Activated CD4-positive, alpha-beta memory T cell treated with anti-CD3 and anti-CD28 coated beads, Interleukin-2, amount 10 ng/mL, durations not matched to agents 7 days and 5 days (primary cell): ENCODE measurements at places on chromosomes 2 and 18.

DNA sequence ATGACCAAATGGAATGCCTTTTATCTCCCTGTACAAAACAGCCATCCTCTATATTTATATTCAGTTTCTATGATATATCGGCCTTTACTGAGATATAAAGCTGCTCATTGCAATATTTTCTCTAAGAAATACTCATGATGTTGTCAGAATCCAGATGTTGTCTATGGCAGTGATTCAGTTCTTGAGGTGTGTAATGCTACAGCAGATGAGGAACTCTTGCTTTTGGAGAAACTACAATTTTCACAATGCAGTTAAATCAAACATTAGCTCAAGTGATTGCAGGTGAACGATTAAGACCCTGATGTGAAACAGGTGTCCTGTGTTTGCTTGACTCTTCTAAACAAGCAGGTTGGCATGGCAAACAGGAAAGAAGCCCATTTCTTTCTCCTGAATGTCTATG lies 256.2 kb upstream of the CDH20 start:
- DNase-seq: no peak

GRCh38 chr2:232501331-232501771 lies 13.7 kb upstream of the ECEL1 start:
- DNase-seq: no peak

GRCh38 chr2:120423167-120423943 lies 77.4 kb downstream of the INHBB start:
- DNase-seq: peak; percentile 13

DNA sequence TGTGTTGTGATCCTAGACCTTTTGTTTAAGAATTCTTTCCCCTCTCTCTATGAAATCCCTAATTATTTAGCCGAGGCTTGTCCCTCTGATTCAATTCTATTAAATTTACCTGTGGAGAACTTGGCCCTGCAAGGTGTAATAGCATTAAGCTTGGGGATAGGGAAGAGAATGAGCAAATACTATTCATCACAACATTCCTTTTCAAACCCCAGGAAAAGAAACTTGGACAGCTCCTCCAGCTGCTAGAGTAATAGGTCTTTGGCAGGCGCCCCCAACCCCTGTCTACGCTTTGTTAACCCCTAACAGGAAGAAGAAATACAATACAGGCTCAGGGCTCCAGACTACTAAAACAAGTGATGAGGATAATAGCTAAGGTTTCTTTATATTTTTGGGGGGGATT lies 957.0 kb downstream of the CPS1 start:
- no peak for DNase-seq

GRCh38 chr2:143034292-143035074 lies 94.7 kb upstream of the ARHGAP15 start:
- DNase-seq: peak; percentile 63

DNA sequence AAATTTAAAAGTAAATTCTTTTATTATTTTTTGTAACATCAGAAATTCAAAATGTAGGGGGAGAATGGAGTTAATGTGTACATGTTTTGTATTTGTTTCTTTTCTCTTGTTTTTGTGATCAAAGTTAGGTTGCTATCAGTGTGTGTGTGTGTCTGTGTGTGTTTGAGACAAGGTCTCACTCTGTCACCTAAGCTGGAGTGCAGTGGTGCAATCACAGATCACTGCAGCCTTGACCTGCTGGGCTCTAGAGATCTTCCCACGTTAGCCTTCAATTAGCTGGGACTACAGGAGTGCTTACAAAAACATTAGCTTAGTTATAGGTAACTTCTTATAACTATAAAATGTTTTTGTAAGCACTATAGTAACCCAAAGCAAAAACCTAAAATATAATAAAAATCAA lies 50.7 kb downstream of the GDF7 start:
- no peak for DNase-seq

GRCh38 chr2:206083602-206084438 lies 2.2 kb downstream of the INO80D start:
- peak; percentile 39 for DNase-seq

- DNase-seq: no peak
Observed at GRCh38 chr2:118677546-118677945, 169.9 kb downstream of the EN1 start.

GRCh38 chr2:217911283-217912097 lies 91.3 kb downstream of the TNS1 start:
- no peak for DNase-seq

DNA sequence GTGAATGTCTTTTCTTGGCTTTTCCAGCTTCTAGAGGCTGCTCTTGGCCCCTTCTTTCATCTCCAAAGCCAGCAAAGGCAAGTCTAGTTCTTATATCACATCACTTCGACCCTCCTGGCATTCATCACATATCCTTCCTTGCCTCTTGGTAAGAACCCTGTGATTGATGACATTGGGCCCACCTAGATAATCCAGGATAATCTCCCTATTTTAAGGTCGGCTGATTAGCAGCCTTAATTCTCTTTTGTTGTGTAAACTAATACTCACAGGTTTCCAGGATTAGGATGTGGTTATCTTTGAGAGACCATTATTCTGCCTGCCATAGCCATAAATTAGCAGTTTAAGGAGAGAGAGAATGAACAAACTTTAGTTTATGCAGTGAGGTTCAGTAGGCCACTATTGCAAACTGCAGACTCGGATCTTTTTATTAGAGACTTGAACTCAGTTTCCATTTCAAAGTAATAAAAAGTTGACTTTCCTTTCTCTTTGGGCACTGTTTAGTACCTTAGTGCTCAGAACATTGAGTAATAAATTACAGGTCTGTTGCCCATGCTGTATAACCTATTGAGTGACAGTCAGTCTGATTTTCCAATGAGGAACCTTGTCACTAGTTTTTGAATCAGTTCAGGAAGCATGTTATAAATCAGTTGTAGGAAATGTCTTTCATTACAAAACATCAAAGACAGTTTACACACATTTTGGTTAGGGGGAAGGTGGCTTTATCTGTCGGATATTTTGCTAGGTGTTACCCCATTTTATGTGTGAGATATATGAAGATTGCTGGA lies 4.5 kb downstream of the NDUFV2 start:
- DNase-seq: no peak

- DNase-seq: no peak
Observed at GRCh38 chr2:23602116-23602515, 217.1 kb downstream of the KLHL29 start.

DNA sequence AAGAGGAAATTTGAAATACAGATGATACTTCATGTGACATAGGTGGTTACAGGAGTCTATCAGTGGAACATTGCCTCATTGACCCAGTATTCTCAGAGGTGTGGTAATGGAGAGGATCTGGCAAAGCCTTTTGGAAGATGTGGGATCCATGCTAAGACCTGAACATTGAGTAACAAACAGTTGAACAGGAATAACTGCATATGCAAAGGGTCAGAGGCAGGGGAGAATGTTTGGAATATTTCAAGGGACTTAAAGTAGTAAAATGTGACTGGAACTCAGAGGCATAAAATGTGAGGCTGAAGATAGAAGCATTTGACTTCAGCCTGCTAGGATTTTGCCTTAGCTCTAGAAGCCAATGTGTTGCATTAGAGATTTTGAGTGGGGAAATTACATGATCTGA lies 300.2 kb upstream of the ETAA1 start:
- DNase-seq: no peak

- no peak for DNase-seq
Observed at GRCh38 chr2:8672940-8673339, 8.9 kb upstream of the ID2 start.

GRCh38 chr2:121804340-121804739 lies 48.9 kb downstream of the TSN start:
- no peak for DNase-seq

GRCh38 chr2:108315444-108315934 lies 26.8 kb downstream of the SULT1C2 start:
- DNase-seq: no peak

- no peak for DNase-seq
Observed at GRCh38 chr2:176514805-176515500, 245.7 kb downstream of the MTX2 start.

GRCh38 chr18:11002796-11003195 lies 146.6 kb downstream of the PIEZO2 start:
- DNase-seq: no peak

GRCh38 chr2:197828464-197829135 lies 24.2 kb downstream of the PLCL1 start:
- no peak for DNase-seq

GRCh38 chr2:240986787-240987411 lies 11.5 kb upstream of the SNED1 start:
- DNase-seq: no peak

- DNase-seq: no peak
Observed at GRCh38 chr2:18477293-18477692, 83.2 kb downstream of the RDH14 start.

- DNase-seq: no peak
Observed at GRCh38 chr2:2012505-2012904, 268.2 kb upstream of the PXDN start.

GRCh38 chr2:11922294-11922693 lies 175.9 kb downstream of the LPIN1 start:
- no peak for DNase-seq

- DNase-seq: no peak
Observed at GRCh38 chr2:111946294-111947114, 48.1 kb downstream of the MERTK start.

DNA sequence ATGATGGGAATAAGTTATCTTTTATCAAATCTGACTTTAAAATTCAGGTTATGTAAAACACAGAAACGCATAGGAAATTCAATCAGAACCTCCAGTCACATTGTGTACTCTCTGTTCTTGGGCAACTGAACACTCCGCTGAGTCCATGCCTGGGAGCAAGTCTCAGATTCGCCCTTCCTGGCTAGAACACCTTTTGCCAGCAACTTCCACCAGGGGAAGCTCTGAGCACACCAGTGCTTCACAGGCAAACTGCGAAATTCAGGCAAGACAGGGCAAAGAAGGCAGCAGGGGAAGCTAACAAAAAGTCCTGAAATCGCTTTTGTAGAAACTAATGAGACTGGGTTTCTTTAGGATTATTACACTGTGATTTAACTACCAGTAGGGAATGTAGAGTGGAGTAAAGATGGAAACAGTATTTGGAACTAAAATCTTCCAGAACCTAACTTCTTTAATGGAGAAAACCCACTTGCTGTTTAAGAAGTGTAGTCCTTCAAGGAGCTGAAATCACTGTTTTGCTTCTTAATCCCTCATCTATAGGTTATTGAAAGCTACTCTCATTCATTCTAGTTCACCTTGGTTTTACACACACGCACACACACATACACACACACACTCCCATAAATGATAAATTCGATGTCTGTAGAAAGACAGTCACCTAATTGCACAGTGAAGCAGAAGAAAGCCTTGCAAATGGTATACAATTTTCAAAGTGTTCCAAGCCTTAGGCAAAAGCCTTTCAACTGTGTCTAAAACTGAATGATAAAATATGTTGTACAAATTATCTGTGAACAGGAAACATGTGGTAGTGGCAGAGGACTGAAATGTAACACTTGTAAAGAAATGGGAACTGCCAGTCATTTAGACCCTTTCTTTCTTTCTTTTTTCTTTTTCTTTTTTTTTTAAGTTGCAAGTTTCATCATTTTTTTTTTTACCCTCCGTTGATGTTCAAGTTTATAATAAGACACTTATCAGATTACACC lies 214.5 kb downstream of the TMEM182 start:
- no peak for DNase-seq

- DNase-seq: no peak
Observed at GRCh38 chr2:240964704-240965295, 33.6 kb upstream of the SNED1 start.

DNA sequence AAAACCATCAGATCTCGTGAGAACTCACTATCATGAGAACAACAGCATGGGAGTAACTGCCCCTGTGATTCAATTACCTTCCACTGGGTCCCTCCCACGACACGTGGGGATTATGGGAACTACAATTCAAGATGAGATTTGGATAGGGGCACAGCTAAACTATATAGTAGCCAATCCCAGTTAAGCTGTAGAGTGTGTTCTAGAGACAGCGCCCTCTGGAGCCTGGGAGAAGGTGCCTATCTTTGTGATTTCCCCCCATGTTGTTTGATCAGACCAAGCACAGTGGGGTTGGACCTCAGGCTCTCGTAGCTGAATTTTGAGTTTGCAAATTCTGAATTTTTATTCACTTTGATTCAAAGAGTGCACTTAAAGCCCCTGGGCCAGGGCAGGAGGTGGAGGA lies 108.2 kb upstream of the TWIST2 start:
- no peak for DNase-seq

DNA sequence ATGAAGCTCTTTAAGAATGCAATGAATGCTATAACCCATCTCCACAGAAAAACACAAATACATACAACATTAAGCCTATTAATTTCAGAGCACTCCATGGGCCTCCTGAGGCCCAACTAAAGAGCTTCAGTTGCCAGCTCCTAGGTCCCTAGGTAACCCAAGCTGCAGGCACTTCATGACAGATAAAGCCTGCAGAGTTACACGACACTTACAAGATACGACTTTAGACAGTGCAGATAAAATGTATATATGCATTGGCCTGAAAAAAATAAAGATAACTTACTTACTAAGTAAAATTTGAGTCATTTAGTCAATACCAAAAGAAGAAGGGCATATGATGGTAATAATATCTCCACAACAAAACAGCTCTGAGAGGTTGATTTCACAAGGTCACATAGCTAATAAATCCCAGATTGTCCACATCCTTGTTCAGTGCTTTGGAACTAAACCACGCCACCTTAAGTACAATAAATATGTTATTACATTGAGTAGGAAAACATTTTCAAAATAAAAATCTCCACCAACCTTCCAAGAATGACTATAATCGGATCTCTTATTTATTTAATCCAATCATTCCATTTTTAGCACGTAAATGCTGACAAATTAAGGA lies 3.4 kb downstream of the MAP4K3 start:
- DNase-seq: no peak

DNA sequence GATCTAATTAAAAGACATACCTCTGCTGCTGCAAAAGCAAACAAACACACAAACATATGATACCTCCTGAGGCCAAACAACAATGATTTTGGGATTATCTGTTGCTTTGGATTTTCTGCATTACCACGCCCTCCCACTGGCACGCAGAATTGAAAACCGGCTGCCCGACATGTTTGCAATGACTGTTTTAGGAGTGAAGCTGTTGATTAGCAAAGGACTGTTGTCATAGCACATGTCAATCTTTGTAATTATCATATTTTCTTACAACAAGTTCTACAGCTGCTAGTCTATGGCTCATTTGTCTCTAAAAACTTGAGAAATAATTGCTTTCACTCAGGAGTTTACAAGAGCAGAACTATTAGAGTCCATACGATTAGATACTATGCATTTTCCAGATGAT lies 94.4 kb upstream of the MEIS1 start:
- no peak for DNase-seq

- DNase-seq: no peak
Observed at GRCh38 chr2:187500585-187501359, 52.7 kb upstream of the CALCRL start.

- no peak for DNase-seq
Observed at GRCh38 chr2:207749873-207750272, 19.8 kb downstream of the FZD5 start.

- no peak for DNase-seq
Observed at GRCh38 chr2:15115776-15116175, 445.4 kb downstream of the NBAS start.

DNA sequence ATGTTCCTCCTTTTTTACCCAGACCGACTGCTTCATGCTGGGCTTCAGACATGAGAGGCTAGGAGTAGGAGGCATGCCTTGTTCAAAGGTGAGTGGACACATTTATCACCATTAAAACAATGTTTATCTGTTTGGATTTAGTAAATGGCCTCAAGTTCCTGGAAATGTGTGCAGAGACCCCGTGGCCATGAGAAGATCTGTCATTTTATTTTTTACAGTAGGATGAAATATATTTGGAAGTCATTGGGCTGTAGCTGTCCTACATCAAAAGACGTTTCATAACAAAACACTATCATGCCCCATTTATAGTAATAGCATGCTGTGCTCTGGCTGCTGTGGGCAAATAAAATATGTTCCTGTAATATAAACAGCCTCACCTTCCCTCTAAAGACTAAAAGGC lies 403.9 kb upstream of the TNP1 start:
- no peak for DNase-seq

- no peak for DNase-seq
Observed at GRCh38 chr2:115880558-115880957, 1438.1 kb downstream of the DPP10 start.
